ENCODE measurements at places on chromosomes 1 and 21. TPM values are rescaled to one million over a fixed set of nuclear protein-coding genes. Genes with fewer than 3 reads are reported as not detected.

Gene ZNF436
- 13.1 TPM for total RNA-seq

DNA sequence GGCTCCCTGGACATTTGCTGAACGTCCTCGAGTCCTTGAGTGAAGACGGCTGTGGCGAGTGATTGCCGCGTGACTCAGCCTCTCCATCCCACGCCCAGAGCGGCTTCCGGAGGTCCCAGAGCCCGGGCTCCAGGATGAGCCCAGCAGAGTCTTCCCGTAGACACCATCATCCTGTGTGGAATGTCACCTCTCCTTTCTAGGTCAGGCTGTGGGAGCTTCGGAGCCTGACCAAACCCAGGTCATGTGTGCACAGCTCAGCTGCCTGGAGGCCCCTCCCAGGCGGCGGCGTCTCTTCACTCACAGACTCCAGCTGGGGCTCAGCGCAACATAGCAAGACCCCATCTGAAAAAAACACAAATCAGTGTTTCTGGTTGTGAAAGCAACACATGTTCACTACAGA, 38.2 kb downstream of the PRKCZ start:
- DNase-seq: no peak

- no peak for DNase-seq
Observed at GRCh38 chr1:160171980-160172379, 18.4 kb upstream of the CASQ1 start.

DNA sequence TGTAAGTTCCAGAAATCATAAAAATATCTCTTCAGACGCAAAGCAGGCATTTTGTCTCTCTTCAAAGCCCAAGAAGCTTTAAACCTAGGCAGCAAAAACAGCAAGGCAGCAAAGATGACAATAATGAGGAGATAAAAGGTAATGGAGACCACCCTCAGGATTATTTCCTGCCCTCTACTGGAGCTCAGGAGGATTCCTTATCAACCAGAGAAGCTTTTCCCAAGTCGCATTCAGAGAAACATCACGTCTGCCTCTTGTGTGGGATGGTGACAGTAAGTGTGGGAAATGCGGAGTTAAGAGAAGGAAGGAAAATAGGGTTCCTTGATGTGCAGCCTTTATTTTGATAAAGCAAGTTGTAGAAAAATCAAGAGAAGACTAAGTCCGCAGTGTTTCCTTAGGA, 365.8 kb downstream of the RGS7 start:
- DNase-seq: no peak

Gene RSPO1
- total RNA-seq: 1.2 TPM

- DNase-seq: no peak
Observed at GRCh38 chr1:230321741-230322420, 104.3 kb downstream of the PGBD5 start.

- no peak for DNase-seq
Observed at GRCh38 chr1:64915381-64916274, 50.7 kb downstream of the JAK1 start.

GRCh38 chr1:212141404-212141803, 105.9 kb downstream of the DTL start:
- no peak for DNase-seq

GRCh38 chr1:205141236-205142101, 19.7 kb upstream of the RBBP5 start:
- DNase-seq: peak; percentile 86

- DNase-seq: no peak
Observed at GRCh38 chr1:34286511-34286910, 109.8 kb downstream of the C1orf94 start.

GRCh38 chr1:158117854-158118704, 62.6 kb upstream of the CD1D start:
- DNase-seq: peak; percentile 81

Gene KCNJ9
- not detected for total RNA-seq

Gene GJA5
- 16.3 TPM for total RNA-seq
